Inflammatory macrophage treated with lipopolysaccharide for 1 hour (primary cell): ENCODE measurements at places on chromosomes 3 and 15.
A peak's percentile ranks its signal among the peaks of the same experiment; 100 is the strongest.

DNA sequence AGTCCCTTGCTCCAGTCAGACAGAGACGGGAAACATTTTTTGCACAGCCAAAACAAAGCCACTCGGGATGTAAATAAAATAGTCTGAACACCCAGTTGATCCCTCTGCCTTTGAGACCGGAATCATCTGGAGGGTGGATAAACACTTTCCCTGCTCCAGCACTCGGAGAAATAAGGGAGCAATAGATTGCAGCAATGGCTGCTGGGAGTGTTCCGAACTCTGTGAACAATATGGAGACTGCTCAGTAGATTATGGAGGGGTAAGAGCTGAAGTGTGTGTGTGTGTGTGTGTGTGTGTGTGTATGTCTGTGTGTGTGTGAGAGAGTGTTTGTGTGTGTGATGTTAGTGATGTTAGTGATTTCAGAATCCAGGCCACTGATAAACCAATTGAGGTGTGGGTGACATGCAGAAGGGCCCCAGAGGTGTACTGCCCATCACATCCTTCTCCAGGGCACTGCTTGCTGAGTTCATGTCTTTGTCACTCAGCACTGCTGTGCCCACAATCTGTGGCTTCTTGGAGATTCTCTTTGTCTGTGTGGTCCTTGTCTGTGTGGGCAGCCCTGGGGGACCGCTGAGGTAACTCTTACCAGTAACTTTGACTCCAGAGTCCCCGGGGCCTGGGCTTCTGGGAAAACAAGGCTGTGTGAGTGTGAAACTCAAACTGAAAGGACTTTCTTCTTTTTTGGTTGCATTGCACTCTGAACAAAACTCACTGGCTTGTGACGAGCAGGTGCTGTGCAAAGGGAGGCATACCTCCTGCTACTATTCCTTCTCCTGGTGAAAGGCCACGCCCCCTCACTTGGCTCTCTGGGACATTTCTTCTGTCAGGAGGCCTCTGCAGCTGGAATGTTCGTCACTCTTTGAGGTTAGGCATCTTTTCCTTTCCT lies 23.0 kb downstream of the CRYGS start:
- no peak for DNase-seq

DNA sequence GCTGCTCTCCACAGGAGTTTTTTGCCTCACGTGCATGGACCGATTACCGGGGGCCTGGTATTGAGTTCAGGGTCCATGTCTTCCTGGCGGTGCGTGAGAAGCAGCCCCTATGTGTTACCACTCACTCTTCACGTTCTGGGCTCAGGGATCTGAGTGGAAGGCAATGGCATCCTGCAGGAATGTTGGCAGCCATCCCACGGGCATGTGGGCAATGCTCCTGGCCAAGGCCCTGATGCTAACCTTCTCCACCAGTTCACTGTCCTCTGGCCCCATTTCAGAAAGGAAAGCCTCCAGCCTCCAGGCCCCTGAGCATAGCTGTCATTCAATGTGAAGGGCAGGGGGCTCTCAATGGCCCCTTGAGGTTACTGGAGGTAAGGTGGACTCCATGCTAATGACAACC lies 43.0 kb upstream of the KY start:
- DNase-seq = no peak

- DNase-seq = no peak
These were observed 145.9 kb downstream of the OR4M2 start for GRCh38 chr15:22226034-22226790.

GRCh38 chr3:59289831-59290230 lies 240.0 kb upstream of the CFAP20DC start:
- DNase-seq = no peak

DNA sequence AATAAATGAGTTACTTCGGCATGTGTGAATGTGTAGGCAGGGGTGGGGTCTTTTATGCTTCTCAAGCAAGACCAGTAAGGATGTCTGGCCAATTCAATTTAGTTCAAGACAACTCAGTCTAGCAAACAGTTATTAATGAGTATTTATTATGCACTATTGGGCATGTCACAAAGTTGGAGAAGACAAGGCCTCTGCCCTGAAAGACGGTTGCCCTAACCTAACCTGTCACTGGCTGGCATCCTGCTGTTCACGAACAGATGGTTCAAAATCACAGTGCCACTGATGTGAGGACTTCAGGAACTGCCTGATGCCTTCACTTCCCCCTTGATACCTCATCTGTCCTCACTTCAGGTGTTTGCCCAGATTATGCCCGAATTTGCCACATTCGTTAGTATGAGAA lies 217.8 kb downstream of the SOX2 start:
- DNase-seq = no peak

DNA sequence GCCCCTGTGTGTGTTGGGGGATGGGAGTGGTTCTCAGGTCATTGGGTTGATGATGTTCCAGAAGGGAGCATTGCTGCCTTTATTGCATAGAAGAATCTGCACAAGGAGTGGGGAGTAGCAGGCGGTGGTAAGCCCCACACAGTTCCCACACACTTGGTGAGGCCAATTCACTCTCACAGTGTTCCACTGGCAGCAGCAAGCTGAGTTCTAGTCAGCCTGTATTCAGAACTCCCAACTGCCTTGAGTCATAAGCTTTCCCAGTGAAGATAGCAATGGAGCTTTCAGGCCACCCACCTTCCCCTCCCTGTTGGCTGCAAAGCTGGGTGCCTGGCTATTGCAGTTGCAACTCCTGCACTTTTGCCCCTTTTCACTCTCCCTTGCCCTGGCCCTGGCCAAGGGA lies 181.1 kb upstream of the RBMS3 start:
- no peak for DNase-seq

- no peak for DNase-seq
These were observed 127.1 kb downstream of the ABHD5 start for GRCh38 chr3:43817825-43818224.

- peak; percentile 94 for DNase-seq
These were observed 91.4 kb downstream of the NFKBIZ start for GRCh38 chr3:101940521-101941317.

- peak; percentile 60 for DNase-seq
These were observed 271.0 kb downstream of the EDEM1 start for GRCh38 chr3:5458526-5458925.

GRCh38 chr3:62589078-62589477 lies 215.7 kb upstream of the FEZF2 start:
- DNase-seq = no peak

DNA sequence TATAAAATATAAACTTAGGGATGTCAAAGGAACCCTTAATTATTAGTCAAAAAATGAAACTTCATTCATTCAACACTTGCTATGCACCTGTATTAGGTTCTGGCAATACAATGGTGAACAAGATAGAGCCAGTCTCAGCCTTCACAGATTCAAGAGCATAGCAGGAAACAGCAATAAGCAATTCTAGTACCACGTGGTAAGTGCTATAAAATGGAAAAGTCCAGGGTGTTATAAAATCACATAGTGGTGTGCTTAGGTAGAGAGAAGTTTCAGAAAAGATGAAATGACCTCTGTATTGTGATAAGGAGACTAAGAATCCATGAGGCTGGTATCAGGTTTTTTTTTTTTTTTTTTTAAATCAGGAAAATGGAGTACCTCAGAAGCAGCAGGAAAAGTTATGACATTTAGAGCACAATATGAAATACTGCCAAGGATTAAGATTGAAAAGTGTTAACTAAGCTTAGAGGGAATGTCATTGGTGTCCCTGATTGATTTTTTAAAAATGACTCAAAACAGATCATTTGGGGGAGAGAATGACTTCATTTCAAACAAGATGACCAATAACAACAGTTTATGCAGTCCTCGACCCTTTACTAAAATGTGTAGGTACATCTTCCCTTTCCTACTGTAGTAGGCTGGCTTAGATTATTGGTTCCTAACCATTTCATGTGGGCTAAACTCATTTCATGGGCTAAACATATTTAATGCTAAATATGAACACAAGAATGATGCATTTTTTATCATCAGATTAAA lies 5.0 kb downstream of the TOMM70 start:
- DNase-seq = no peak

GRCh38 chr3:173584838-173585831 lies 187.6 kb downstream of the NLGN1 start:
- no peak for DNase-seq

DNA sequence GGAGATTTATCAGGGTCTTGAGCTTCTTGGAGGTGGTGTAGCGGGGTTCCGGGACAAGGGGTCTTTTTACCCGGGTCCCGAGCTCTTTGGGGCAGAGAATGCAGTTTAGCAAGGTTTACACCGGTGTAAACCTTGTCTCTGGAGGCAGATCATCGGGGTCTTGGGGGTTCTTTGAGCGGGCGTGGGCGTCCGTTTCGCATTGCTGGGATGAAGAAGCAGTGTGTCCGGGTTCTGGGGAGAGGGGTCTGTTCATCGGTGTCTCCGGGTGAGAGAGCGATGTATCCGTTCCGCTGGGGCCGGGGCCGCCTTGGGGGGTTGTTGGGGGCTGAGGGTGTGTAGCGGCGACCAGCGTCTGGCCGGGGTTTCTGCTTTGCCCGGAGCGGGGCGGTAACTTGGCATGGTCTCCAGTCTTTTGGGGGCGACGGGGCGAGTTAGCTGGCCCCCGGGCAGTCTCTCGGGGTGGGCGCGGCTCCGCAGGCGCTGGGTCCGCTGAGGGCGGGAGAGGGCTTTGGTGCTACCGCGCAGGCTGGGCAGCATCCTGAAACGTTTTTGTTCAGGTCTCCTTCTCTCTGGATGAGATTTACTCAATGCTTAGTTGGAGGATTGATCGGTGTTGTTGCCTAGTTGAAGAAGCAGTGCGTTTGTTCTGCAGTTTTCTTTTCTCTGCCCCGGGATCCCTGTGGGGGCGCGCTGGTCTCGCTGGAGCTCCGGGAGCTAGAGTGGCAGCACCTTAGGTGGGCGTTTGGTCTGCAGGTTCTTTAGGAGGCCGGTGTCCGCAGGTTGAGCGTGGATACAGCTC lies 843 bp downstream of the GLCE start:
- DNase-seq = no peak

DNA sequence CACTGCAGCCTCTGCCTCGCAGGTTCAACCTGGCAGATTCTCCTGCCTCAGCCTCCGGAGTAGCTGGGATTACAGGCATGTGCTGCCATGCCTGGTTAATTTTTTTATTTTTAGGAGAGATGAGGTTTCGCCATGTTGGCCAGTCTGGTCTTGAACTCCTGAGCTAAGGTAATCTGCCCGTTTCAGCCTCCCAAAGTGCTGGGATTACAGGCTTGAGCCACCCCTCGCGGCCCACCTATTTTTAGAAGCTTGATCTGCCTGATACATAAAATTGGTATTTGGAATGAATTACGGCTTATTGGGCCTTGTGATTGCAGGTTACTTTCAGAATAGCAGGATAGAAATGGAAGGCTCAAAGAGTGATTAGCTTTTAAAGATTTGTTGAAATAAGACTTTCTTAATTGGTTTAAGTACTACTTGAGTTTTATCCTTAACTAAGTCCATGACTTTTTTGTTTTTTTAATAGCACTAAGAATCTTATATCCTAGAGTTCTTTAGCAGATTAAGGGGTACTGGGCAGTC lies 25.0 kb downstream of the GMPS start:
- DNase-seq = no peak

GRCh38 chr3:140319739-140320138 lies 358.1 kb upstream of the TRIM42 start:
- no peak for DNase-seq

GRCh38 chr3:21273259-21274025 lies 477.6 kb downstream of the ZNF385D start:
- no peak for DNase-seq

DNA sequence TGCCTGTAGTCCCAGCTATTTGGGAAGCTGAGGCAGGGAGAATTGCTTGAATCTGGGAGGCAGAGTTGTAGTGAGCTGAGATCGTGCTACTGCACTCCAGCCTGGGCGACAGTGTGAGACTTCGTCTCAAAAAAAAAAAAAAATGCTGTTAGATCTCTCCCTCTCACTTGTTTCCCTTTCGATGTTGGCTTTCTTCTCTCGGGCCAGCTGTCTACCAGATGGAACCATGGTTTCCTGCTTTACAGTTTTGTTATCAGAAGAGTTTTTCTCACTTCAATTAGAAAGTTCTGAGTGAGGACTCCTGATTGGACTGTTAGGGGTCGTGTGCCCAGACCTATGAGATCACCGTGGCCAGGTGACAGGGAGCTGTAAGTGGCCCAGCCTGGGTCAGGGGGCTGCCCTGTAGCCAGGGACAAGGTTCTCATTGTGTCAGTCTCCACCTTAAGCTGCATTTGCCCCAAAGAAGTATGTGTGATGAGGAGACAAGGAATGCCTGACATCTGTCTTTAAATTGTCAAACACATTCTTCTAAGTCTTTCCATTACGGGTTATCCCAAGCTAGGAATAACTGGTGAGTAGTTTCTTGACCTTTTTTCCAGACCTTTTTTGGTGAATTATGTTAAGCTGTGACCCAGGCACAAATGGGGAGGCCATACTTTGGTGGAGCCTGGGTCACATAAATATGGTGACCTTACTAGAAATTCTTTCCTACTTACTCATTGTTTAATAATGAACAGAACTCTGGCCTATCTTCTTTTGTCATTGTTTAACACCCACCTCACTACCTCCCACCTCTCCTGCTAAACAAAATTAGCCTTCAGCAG lies 25.2 kb downstream of the SNAPC5 start:
- no peak for DNase-seq

- no peak for DNase-seq
These were observed 75.8 kb downstream of the RORA start for GRCh38 chr15:61153291-61153690.

DNA sequence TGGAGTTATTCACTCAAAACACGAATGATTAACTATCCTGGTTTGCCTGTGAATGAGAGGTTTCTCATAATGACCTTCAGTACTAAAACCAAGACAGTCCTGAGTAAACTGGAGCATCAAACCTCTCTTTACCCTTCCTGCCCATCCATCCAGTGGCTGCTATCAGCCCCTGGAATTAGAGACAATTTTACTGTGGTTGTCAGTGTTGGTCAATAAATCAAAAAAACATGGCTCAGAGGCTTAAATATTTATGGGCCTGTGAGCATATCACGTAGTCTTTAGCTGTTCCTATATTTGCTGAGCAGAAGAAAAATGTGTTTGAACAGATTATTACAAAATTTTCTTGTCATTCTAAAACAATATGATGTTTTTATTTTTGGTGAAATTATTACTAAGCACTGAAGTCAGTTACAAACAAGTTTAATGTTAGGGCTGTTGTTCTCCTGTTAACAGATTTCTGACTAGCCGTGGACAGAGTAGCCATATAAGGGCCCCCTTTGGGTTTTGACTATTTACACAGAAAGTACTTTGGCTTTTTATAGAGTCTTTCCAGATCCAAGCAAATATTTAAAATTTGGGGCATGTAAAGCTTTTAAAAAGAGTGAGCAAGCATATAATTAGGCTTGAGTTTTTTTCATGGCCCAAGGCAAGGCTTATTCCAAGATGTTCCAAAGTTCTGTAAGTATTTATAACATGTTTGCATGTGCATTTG lies 580.9 kb downstream of the DIPK2A start:
- no peak for DNase-seq

- DNase-seq = no peak
These were observed 22.8 kb downstream of the TRPC1 start for GRCh38 chr3:142746646-142747045.

DNA sequence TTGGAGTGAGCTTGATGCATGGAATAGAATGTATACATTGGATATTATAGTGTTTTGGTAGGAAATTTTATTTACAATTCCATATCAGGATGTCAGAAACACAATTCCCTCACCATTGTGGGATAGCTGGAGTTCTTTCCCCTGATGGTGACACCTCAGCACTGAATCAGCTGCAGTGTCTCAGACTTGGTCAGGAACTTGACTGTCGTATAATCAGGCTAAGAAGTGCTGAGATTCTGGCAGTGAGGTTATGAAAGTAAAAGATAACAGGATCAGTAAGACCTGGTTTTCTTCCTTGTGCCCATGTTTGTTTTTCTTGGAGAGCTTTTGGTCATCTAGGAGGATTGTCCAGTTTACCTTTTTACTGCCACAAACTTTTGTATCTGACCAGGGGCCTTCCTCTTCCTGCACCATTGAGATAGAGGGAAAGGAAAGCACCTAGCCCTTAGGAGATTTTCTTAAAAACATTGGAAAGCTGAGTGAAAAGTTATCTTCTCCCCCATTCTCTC lies 27.3 kb upstream of the ST3GAL6 start:
- DNase-seq = no peak
